IMR-90 (cell line): ENCODE measurements at places on chromosomes 2 and 18. TPM values are rescaled to one million over a fixed set of nuclear protein-coding genes. Genes with fewer than 3 reads are reported as not detected.

Gene MGAT4A
- total RNA-seq = under 0.01 TPM in 2 replicates

Gene NAGK
- total RNA-seq = 60.4 and 77.8 TPM in 2 replicates

Gene PCARE
- not detected in 2 replicates for total RNA-seq

Gene ACOXL
- total RNA-seq = not detected in 2 replicates

Gene DNAH7
- 0.28 and 0.36 TPM in 2 replicates for total RNA-seq

Gene SNED1
- 1.1 and 1.4 TPM in 2 replicates for total RNA-seq

Gene PROM2
- not detected in 2 replicates for total RNA-seq

Gene STK39
- 11.8 and 25.8 TPM in 2 replicates for total RNA-seq

Gene ST6GAL2
- total RNA-seq = not detected in 2 replicates

Gene RAB6C
- total RNA-seq = under 0.01 TPM in 1 of 2 replicates, not detected in the other

Gene DUSP2
- 1.8 and 2.5 TPM in 2 replicates for total RNA-seq
